AML-193 (cell line): ENCODE measurements at places on chromosomes 7 and 10.

DNA sequence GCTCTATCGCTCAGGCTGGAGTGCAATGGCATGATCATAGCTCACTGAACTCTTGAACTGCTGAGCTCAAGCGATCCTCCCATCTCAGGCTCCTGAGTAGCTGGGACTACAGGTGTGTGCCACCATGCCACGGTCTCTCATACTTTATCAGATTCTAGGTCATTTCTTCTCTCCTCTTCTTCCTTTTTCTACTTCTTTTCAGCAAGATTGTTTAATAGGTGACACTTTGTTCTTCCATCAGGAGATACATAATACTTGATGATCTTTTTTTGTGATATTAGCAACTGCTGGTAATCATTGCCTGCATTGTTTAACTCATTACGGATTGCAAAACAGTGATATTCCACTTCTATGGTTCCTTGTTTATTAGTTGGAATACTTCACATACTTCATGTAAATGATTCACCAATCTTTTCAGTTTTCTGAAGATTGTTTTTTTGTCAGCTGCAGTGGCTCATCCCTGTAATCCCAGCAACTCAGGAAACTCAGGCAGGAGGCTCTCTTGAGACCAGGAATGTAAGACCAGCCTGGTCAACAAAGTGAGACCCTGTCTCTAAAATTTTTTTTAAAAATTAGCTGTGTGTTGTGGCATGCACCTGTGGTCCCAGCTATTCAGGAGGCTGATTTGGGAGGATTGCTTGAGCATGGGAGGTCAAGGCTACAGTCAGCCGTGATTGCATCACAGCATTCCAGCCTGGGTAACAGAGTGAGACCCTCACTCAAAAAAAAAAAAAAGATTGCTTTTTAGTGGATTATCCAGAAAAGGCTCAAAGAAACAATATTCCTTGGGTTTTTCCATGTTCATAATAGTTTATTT is 36.2 kb upstream of the CHST3 start:
- DNase-seq: no peak

DNA sequence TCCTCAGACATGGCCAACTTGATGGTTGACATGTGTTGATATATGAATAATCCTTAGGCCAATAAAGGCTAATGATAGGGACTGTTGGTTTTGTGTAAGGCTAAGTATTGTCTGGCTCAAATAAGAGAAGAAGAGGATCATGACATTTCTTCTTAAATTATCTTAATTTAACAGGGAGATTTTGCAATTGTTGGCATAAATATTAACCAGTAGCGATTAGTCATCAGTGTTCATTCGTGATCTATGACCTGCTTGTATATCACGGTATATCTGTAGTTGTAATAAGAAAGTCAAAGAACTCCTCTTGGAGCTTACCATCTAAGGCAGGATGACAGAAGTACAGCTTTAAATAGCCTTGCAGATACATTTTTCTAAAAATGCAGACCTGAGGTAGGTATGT is 196.4 kb downstream of the CREB5 start:
- no peak for DNase-seq

DNA sequence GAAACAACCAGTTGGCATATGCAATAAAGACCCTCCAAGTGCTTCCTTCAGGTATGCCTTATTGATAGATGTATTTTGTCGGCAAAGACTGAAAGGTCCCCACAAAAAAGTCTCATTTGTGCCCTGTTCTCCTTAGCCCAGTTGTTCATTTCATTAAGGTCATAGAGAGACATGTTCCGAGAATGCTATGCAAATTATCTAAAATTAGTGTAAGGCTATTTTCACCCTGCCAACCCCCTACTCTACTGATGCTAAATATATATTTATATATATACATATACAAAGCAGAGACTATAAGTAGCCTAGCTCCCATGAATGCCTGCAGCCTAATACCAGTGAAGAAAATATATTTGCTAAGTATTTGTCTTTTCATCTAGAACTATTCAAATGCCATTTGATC is 96.7 kb upstream of the ADO start:
- no peak for DNase-seq

GRCh38 chr10:89887830-89888229 is 186.4 kb downstream of the KIF20B start:
- DNase-seq: no peak

GRCh38 chr10:19930936-19931893 is 115.0 kb downstream of the PLXDC2 start:
- DNase-seq: no peak

DNA sequence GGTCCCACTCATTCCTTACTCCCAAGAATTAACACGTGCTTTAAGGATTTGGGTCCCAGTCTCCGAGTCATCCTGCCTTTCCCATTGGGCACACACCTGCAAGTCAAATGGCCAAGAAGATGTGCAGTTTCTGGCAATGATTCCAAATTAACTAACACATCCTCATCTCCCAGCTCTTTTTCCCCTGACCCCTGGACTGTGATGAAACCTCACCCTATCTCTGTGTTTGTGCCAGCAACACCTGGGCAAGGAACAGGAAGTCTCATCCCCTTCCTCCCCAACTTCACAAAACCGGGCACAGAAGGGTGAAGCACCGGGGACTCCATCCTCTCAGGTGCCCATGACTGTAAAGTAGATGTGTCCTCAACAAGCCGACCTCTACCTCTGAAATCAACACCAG is 54.8 kb downstream of the PLXNA4 start:
- DNase-seq: no peak

DNA sequence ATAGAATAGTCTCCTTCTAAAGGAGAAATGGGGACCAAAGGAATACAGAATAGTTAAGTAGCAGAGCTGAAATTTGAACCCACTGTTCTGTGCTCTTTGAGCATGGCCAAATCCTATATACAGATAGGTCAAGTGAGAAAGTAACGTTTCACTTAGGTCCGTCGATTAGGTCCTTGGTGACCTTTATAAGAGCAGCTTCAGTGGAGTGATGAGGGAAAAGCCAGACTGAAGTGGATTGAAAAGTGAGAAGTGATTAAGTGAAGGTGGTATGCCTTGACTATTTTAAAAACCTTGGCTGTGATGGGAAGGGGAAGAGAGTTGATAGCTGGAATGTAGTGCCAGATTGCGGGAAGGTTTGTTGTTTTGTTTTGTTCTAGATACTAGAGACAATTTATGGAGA is 10.6 kb upstream of the LSMEM1 start:
- DNase-seq: no peak

DNA sequence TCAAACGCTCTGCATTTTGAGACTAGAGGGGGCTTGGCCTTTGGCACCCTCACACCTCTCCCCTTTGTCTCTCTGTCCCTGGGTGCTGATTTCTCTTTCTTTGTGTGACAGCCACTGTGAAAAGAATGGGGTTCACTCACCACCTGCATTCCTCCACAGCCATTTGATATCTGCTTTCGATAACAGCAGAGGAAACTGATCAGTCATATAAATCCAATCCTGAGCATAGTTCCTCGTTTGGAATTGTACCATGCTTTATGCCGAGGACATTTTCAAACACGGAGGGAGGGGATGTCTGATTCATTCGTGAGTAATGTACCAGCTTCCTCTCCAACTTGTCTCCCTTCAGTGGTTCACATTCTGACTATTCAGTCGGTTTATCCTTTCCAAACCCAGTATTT is 15.8 kb downstream of the MET start:
- no peak for DNase-seq

DNA sequence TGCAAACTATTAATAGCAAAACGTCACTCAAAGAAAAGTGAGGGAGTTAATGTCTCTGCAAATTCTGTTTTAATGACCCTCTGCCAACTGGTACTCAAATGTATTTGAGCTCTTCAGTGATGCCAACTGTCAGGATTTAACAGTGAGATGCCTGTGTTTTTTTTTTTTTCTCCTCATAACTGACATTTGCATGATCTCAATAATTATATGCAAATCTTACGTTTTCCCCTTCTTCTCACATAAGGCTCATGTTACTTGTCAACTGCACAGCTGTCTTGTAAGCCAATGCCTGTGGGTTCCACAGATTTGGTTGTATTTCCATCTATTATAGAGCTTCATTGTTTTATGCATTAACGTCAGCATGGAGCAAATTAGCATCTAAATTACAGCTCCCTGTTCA is 38.2 kb downstream of the PPP1R3A start:
- no peak for DNase-seq

DNA sequence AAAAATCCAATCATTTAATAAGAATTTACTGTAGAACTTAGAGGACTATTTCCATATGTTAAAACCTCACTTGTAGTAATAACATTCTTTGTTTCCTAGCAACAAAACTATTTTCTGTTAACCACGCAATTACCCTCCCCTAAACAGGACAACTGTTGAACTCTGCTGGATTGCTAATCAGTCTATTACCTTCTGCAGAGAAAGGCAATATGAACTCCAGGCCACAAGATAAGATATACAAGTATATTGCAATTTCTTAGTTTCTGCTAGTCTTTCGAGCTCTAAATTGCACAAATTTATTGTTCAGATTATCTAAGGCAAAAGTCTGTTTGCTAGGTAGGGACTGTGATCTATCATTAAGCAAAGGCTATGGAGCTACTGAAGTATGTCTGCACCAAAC is 920.1 kb upstream of the LRRN3 start:
- no peak for DNase-seq

DNA sequence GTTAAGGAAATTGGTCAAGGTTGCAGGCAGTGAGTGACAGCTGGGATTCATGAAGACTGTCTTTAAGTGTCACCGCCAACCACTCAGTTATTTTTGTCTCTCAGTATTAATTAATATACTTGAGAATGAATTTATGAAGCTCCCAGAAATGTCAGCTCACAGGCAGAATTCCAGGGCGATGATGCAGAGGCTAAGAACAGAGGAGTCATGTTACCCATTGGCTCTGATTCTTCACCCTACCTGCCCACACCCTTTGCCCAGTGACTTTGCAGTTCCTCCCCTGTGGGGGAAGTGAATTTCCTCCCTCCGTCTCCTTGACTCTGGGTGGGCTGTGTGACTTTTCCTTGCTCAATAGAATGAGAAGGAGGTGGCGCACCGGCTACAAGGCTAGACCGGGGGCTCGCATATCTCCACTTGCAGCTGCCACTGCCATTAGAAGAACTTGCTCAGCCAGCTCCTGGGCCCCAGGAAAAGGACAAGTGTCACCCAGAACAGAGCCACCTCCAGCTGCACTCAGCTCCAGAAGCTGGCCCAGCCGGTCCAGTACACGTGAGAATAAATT is 157.1 kb upstream of the PRKCQ start:
- no peak for DNase-seq

DNA sequence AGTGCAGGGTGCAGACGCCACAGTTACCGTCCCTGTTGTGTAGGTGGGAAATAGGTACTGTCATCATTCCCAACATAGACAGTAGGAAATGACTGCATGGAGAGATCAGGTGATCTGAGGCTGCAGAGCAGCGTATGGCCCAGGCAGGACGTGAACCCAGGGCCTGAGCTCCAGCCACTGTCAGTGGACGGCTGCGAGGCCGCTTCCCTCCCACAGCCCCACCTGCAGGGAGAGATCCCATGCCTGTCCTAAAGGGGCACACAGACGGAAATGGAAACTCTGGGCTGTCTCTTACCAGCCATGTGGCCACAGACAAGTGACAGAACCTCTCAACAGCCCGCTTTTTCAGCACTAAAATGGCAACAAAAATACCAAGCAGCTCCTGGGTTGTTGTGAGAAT is 44.5 kb upstream of the MNX1 start:
- no peak for DNase-seq

- DNase-seq: no peak
These were observed 321.7 kb upstream of the LRGUK start for GRCh38 chr7:133805426-133805825.

DNA sequence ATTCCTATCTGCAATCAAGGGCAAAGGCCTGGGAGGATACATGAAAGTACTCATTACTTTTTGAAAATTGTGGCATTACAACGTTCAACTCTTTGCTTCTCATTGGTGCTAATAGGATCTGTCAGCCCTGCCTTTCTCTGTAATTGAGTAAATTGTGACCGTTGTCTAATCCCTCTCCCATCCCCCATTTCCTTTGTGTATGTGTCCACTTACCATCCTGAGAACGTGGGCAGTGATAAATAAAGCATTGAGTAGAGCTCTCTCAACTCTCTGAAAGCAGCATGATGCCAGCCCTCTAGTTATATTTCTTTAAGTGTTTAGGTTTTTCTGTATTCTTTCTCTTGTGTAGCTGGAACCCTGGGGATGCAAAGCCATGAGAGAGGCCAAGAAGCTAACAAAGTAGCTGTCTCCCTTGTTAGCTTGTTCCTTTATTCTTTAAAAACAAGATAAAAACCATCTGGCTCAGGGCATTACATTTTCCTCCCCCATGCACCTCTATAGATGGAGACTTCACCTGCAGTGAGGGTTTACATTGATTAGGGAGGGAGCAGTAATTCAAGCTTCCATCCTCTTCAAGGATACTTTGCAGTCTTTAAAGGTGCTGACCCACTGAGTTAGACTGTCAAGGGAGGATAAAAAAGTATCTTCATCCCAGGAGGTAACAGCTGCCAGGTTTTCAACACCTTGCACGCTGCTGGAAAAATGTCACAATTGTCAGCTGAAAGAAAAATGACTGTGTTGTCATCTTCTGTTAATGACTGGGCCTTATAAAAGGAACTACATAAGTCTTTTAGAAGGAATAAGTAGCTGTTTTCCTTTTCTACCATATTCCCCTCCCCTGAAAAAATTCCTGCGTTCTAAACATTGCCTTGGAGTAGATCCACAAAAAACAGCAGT is 112.3 kb downstream of the BTRC start:
- no peak for DNase-seq

DNA sequence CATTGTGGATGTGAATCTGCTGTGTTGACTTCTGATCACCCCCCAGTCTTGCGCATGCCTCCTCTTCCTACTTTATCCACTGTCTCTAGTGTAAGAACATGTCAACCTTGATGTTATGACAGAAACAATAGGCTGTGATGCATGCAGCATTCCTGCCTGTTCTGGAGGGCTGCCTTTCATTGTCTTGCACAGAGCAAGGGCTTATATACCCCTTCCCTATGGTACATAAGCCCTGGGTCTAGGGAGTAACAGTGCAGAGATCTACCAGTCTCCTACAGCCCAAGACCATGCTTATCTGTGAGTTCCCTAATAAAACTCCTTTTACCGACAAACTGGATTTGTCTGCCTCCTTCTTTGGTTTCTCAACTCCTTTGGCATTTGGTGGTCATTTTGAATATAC is 177.0 kb upstream of the STK17A start:
- DNase-seq: no peak

GRCh38 chr10:54203401-54203800 is 597.6 kb downstream of the PCDH15 start:
- no peak for DNase-seq

GRCh38 chr7:124930655-124931597 is 1.3 kb upstream of the POT1 start:
- no peak for DNase-seq

GRCh38 chr10:68348265-68348741 is 15.6 kb upstream of the PBLD start:
- peak; percentile 36 for DNase-seq

DNA sequence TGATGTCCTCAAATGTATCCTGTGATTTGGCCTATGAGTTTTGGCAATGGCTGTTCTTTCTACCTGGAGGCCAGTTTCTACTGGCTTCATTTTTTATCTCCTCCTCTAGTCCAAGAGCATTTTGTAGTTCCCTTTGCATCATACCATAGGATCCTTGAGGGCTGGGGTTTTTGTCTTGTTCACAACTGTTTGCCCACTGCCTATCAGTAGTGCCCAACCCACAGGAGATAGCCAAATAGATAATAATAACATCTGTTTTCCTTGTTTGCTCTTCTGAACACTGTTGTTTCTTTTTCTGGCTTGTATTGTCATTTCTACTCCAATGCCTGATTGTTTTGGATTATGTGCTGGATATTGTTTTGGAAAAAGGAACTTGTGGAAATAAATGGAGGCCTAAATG is 3.4 kb downstream of the CDK1 start:
- DNase-seq: no peak
